ENCODE measurements at places on chromosomes 2 and 18.

GRCh38 chr2:119697290-119698020 is 18.5 kb downstream of the TMEM177 start:
- DNase-seq, result no peak

GRCh38 chr2:21916934-21917522 is 793.3 kb downstream of the TDRD15 start:
- DNase-seq, result no peak

DNA sequence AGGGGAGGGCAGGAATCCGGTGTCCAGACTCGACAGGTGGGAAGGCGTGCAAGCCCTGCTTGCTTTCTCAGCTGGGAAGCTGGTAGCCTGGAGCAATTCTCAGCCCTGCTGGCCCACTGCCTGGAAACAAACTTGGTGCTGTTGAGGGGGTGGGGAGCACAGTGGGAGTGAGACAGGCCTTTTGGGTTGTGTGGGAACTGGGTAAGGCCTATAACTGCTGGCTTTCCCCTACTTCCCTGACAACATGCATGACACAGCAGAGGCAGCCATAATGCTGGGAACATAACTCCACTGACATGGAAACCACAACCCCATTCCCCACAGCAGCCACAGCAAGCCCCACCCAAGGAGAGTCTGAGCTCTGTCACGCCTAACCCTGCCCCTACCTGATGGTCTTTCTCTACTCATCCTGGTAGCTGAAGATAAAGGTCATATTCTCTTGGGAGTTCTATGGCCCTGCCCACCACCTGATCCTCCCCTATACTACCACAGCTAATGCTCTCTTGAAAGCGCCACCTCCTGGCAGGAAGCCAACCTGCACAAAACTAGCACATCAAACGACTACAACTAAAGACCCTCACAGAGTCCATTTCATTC is 122.9 kb upstream of the ACVR1C start:
- DNase-seq, result no peak

DNA sequence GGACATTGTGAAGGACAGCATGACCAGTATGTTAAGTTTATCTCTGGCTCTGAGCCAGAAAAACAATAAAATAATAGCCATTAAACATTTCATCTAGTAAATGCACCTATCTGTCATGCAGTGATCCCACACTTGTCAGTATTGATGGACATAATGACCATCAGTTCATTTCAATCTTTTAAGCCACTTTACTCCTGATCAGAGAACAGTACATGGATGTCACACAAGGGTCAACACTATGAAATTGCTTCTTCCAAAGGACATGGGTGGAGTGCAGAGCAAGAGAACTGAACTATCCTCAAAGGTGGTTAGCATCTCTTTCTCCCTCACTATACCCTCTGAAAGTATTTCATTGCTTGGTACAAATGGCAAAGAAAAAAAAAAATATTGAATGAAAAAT is 816.0 kb upstream of the GYPC start:
- DNase-seq, result no peak

DNA sequence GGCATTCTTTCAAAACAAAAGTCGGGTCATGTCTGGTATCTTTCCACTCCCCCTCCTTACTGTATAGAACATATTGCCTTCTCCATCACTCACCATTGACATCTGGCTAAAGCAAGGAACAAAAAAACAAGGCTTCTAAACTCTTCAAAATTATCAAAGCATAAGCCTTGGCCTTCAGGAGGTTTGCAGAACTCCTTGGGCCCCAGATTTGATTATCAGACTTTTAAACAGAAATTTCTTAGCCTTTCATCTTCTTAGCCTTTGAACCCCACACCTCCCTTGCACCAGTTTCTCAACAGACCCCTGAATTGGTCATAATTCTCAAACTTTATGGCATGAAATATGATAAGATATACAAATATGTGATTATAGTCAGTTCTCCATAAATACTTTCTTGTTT is 59.8 kb upstream of the XDH start:
- no peak for DNase-seq
